NCI-H1694 treated with DMSO at 0.1 percent for 48 hours (cell line): ENCODE measurements at places on chromosomes 2 and 18.

DNA sequence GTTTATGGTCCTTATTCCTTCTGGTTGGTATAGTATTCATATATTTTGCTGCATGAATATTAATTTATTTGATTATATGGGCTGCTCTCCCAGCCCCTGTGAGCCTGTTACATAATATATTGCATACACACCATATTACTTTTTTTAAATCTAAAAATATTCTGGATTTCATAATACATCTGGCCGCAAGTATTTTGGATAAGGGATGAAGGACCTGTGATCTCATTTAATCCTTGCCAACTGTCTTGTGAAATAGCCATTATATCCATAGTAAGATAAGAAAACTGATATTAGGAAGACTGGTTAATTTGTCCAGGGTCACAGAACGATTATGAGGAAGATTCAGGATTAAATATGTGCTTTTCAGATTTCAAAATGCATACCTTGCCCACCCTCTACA lies 433.6 kb downstream of the LPIN1 start:
- no peak for DNase-seq

GRCh38 chr2:168450732-168451131 lies 5.3 kb upstream of the CERS6 start:
- no peak for DNase-seq

DNA sequence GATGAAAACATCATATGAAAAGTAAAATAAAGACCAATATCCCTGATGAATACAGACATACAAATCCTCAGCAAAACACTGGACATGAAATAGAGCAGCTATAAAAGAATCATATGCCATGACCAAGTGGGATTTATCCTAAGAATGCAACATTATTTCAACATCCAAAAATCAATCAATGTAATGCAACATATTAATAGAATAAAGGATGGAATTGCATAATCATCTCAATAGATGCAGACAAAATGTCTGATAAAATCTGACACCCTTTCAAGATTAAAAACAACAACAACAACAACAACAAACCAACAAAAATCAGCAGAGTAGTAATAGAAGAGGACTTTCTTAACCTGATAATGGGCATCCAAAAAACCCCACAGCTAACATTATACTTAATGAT lies 63.8 kb upstream of the IL1R1 start:
- no peak for DNase-seq

DNA sequence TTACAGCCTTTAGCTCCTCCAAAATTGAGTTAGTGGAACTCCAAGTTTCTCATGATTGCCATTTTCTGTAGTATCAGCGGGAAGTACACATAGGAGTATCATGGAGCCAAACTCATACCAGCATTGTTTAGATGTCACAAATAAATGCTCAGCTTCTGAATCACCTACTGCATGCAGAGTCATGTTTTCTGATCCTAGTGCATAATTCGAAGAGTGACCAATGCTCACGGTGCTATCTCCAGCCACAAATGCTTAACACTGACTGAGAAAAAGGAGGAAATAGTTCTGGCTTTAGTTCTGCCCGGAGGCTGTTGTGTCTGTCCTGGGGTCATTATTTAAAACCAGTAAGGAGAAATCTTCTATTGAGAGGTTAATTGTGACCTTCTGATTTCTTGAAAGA lies 45.4 kb upstream of the LRATD1 start:
- no peak for DNase-seq

DNA sequence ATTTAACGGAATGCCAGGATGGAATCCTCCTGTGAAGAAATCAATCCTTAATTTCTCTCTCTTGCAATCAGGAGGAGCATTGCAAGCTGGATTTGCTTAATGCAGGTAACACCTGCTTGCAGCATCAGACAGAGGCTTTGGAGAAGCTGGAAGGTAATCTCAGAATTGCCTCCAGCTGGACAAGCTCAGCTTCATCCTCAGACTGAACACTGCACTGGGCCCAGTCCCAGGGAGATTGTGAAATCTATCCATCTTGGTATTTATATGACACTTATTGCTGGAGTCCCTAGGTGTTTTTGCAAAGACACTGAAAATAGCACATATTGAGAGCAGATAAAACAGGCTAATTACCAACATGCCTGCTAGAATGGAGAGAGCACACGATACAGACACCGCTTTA lies 179.4 kb upstream of the SESTD1 start:
- no peak for DNase-seq

DNA sequence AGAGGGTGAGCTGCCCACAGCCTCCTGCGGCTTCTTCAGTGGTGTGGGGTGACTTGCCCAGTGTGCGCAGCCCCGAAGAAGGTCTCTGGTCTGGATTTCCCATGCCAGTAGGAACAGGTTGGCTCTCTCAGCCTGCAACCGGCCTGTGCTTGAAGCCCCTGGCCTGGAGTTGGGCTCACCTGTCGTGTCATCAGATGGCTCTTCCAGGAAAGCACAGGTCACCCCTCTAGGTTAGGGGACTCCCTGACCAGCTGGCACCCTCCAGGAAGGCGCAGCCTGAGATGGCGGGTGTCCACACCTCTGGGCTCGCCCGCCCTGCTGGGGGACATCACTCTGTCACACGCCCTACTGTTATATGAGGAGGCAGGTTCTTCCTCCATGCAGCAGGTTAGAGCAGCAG lies 179.8 kb downstream of the SEPTIN10 start:
- DNase-seq = no peak

GRCh38 chr2:139359818-139360217 lies 579.6 kb upstream of the NXPH2 start:
- no peak for DNase-seq

GRCh38 chr18:65093346-65093745 lies 657.5 kb upstream of the CDH7 start:
- peak; percentile 94 for DNase-seq

- DNase-seq = no peak
These were observed 12.3 kb downstream of the ARID5A start for GRCh38 chr2:96548558-96549465.

DNA sequence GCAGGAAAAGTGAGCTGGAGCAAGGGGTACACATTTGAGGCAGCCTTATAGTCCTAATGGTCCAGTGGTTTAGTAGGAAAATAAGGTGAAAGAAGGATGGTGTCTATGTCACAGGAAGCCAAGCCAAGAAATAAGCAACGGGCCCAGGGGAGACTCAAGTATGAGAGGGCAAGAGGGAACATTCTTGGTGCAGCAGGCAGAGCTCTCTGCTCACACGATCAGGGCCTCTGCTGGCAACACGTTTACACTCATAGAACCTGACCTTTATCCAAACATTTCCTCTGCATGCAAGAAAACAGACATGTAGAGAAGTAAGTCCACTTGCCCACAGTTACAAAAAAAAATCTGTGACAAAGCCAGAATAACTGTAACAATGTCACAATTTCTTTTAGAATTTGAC lies 32.6 kb upstream of the LRRC30 start:
- DNase-seq = no peak

GRCh38 chr2:46716927-46717326 lies 198.7 kb downstream of the MCFD2 start:
- DNase-seq = no peak

DNA sequence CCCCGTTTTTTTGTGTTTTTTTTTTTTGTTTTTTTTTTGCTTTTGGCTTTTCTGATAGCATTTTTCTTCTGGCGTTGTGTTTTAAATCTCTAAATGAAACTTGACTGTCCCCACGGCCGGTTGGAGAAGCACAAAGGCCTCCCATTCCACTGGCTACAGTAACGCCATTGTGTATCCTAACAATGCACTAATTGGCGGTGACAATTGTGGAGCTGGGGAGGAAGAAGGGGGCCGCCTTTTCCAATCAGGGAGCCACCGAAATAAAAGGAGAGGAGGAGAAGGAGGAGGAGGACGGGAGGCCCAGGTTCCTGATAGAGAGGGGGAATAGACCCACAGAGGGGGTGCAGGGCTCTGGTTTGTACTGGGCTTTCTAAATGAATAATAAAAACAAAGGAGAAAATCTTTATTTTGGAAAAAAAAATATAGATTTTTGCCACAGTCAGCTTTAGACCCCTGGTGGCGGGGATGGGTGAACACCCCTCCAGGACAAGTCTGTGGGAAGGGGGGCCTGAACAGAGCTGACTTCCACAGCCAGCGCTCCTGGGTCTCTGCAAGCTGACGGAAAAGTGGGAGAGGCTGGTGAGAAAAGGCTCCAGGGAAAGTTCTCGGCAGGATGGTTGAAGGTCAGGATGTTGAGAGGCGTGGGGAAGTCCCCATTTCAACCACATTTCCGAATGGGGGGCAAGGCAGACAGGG lies 43.7 kb upstream of the FZD5 start:
- no peak for DNase-seq

- peak; percentile 7 for DNase-seq
These were observed 357.3 kb downstream of the ZEB2 start for GRCh38 chr2:144162652-144163051.

DNA sequence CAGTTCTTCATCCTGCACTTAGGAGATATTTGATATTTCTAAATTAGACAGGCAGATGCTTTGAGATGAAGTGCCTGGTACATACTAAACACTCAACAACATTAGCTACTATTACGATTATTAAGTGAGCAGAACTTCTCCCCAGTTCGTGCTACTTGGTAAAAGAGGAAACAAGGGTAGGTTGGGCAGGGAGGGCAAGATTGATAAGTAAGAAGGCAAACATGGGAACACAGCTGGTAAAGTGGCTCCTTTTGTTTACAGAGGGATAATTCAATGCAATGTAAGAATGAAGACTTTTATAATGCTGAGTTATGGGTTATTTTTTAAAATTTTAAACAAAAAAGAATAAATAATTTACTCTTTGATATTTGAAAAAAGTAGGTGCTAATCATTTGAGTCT lies 15.9 kb upstream of the WIPF1 start:
- DNase-seq = no peak

- peak; percentile 36 for DNase-seq
These were observed 303.7 kb upstream of the EPAS1 start for GRCh38 chr2:45993476-45993991.

DNA sequence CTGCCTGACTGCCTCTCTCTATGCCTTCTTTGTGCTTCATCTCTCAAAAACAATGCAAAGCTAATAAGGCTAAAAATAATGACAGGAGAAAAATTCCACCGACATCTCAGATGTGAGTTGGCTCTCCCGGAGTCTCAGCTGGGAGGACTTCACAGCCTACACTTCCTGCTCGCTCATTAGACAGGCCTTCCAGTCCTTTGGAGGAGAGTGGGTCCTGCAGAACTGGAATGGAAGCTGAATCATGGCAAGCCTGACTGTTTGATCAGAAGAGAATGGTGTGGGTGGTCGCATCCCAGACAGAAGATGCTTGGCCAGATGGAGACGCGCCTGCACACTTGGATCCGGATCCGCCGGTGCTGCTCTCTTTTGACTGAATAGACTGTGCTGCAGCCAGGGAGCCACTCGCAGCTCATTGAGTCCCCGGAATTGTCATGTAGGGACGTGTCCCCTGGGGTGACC lies 49.7 kb downstream of the TRIB2 start:
- DNase-seq = no peak

- DNase-seq = no peak
These were observed 124.3 kb downstream of the PAX3 start for GRCh38 chr2:222174450-222174849.

- no peak for DNase-seq
These were observed 44.1 kb upstream of the HDAC4 start for GRCh38 chr2:239444626-239445577.

DNA sequence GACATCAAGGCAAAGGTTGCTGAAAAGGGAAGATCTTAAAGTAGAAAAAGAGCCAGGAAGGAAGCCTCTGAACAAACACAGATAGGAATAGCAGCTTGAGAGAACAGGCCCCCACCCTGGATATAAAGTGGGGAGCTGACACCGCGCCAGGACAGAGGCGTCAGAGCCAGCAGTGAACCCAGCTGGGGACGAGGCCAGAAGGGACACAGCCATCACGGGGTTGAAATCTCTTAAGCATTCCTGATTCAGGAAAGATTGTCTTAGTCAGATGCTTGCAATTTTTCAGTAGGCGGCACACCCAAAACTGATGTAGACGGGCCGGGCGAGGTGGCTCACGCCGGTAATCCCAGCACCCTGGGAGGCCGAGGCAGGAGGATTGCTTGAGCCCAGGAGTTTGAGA lies 93.8 kb upstream of the PHLPP1 start:
- DNase-seq = no peak

DNA sequence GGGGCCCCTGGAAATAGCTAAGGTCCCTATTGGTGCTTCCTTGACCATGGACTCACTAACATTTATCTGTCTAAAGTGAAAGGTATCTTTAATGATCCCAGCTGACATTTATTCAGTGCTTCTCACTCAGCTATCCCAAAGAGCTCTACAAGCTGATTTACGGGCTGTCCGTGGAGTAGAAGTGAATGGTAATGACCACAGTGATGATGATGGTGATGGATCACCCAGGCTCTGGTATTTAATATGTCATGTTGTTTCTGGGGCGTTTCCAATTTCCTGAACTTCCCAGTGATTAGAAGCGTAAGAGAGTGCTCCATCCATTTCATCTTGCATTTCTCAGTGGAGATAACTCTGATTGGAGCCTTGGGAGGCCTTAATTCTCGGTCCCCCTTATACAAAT lies 304.3 kb downstream of the HRH4 start:
- no peak for DNase-seq

DNA sequence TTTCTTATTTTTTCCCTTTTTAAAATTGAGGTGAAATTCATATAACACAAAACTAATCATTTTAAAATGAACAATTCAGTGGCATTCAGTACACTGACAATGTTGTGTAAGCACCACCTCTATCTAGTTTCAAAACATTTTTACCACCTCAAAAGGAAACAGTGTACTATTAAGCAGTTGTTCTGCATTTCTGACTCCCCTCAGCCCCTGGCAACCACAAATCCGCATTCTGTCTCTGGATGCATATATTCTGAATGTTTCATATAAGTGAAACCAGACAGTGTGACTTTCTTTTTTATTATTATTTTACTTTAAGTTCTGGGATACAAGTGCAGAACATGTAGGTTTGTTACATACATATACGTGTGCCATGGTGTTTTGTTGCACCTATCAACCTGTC lies 19.2 kb upstream of the TANK start:
- no peak for DNase-seq

- no peak for DNase-seq
These were observed 1326.0 kb downstream of the LRP1B start for GRCh38 chr2:140804700-140805260.

GRCh38 chr2:98089941-98090340 lies 3.0 kb downstream of the VWA3B start:
- no peak for DNase-seq

GRCh38 chr2:74010087-74010541 lies 25.4 kb downstream of the TET3 start:
- peak; percentile 28 for DNase-seq

DNA sequence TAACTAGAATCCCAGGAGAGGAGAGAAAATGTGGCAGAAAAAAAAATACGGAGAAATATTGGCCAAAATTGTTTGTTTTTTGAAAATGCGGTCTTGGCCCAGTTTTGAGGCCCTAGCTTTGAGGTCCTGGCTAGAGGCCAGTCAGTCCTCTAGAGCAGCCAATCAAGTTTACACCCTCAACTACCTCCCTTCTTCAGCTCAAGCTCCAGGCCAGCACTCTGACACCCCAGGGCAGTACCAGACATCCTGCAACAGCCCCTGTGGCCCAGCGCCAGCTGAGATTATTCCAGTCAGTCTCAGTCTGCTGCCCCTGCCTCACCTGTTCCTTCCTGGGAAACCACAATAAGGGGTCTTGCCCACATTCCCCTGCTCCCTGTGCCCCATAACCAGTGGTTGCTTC lies 107.7 kb downstream of the UGGT1 start:
- no peak for DNase-seq

- no peak for DNase-seq
These were observed 42.7 kb downstream of the FHOD3 start for GRCh38 chr18:36340246-36340645.
